Eye (tissue), 1 donor: ENCODE measurements at places on chromosomes 5 and 9.
A peak's percentile ranks its signal among the peaks of the same experiment; 100 is the strongest.

- DNase-seq, result no peak
These were observed 30.0 kb upstream of the SLC6A19 start for GRCh38 chr5:1171340-1171941.

- no peak for DNase-seq
These were observed at the start of gene SMIM23 for GRCh38 chr5:171785517-171785916. TSS of gene SMIM23 (plus strand) at chr5:171785817. CDS start at chr5:171785872, 55 bp downstream.

- DNase-seq, result no peak
These were observed 28.0 kb upstream of the IFNK start for GRCh38 chr9:27496135-27496504.

DNA sequence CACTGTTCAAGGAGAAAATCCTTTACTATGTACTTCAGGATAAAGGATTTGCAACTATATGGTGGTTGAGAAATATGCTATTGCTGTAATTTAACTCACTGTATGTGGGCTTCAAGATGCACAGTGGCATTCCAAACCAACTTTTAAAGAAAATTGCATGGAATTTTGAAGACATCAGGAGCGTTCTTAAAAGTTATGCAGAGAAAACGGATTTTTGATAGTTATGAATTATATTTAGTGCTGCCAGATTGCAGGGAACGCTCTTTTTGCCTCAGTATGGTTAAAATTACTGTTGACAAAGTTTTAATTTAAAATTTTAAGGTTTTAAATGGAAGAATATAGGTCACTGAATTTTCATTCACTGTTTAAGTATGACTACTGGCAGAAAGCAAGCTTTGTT is 336.1 kb upstream of the EFNA5 start:
- DNase-seq, result no peak

- DNase-seq, result peak; percentile 80
These were observed 190.9 kb upstream of the PANK3 start for GRCh38 chr5:168770036-168770498.

- no peak for DNase-seq
These were observed 1440.8 kb upstream of the ACO1 start for GRCh38 chr9:30943446-30944224.

- DNase-seq, result no peak
These were observed 43.6 kb upstream of the SARDH start for GRCh38 chr9:133781828-133782135.

- no peak for DNase-seq
These were observed 15.7 kb upstream of the C5orf34 start for GRCh38 chr5:43530648-43531047.

GRCh38 chr9:135079676-135080075 is 7.8 kb upstream of the OLFM1 start:
- DNase-seq, result no peak

GRCh38 chr9:89515416-89515815 is 17.5 kb upstream of the SEMA4D start:
- no peak for DNase-seq

DNA sequence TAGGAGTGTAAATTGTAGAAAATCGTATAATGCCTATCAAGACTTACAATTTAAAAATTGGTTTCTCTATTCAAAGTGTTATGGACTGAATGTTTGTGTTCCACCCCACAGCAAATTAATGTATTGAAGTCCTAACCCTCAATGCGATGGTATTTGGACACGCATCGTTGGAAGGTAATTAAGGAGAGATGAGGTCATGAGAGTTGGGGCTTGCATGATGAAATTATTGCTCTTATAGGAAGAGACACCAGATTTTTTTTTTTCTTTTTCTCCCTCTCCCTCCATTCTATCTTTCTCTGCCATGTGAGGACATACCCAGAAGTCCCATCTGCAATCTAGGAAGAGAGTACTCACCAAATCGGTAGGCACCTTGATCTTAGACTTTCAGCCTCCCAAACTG is 189.2 kb downstream of the MAN2A1 start:
- DNase-seq, result no peak
